IPS DF 6.9 (cell line): ENCODE measurements at places on chromosomes 5 and 9.

DNA sequence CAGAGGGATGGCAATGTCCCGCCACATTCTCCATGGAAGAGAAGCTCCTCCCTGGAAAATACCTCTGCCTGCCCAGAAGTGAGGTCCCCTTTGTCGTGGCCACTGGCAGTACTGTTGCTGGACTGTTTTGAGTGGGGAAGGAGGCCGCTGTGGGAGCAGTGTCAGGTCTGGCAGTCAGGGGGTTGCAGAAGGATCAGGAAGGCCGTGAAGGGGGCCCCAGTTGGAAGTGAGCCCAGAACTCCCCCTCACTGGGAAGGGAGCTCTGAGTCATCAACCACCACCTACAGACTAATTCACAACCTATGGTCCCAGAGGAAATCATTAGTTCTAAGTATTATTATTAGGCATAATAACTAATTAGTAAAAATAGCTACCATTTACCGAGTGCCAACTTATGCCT is 200.4 kb downstream of the TTLL11 start:
- no peak for DNase-seq

DNA sequence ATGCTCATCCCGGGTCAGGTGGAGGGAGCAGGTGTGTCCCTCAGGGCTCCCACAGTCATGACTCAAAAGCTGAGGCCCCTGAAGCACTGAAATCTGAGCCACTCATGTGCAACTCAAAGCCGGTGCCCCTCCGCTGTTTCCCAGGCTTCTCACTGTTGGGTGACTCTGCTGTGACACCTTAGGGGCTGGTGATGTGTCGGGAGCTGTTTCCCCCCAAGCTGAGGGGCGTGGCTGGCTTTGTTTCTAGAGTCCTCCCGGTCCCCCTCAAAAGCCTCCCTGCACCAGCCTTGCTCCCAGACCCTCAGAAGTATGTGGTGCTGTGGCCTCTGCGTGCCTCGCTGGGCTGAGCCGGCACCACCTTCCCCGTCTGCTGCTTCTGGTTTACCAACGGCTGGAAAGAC is 39.7 kb downstream of the PLPP7 start:
- DNase-seq, result no peak

DNA sequence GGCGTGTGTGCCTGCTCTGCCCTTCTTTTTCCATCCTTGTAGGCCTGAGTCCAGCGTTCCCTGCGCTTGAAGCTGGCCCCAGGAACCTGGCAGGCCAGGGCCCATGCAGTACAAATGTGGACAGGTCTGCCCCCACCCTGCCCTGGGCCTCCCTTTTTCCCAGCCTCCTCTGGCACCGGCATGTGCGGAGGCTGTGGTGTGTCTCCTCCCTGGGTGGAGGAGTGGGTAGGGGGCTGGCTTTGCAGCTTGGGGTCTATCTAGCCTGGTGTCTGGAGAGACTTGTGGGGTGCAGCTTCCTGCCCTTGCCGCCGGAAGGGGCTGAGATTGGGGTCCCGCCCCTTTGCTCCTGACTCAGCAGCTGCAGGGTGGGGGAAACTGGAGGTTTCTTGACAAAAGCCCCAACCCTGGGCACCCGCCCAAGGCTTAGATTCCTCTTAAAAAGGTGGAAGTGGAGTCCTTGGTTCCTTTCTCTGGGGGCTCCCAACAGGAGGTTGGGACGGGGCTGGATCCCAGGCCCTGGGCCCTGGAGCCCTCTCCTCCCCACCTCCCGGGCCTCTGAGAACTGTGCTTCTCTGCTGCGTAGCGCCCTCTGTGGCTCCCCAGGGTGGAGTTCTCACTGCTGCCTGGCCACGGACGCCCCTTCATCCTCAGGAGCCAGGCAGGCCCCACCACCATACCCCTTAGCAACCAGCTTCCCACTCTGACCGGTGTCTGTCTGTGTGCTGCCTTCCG is 18.0 kb downstream of the RXRA start:
- DNase-seq, result no peak

DNA sequence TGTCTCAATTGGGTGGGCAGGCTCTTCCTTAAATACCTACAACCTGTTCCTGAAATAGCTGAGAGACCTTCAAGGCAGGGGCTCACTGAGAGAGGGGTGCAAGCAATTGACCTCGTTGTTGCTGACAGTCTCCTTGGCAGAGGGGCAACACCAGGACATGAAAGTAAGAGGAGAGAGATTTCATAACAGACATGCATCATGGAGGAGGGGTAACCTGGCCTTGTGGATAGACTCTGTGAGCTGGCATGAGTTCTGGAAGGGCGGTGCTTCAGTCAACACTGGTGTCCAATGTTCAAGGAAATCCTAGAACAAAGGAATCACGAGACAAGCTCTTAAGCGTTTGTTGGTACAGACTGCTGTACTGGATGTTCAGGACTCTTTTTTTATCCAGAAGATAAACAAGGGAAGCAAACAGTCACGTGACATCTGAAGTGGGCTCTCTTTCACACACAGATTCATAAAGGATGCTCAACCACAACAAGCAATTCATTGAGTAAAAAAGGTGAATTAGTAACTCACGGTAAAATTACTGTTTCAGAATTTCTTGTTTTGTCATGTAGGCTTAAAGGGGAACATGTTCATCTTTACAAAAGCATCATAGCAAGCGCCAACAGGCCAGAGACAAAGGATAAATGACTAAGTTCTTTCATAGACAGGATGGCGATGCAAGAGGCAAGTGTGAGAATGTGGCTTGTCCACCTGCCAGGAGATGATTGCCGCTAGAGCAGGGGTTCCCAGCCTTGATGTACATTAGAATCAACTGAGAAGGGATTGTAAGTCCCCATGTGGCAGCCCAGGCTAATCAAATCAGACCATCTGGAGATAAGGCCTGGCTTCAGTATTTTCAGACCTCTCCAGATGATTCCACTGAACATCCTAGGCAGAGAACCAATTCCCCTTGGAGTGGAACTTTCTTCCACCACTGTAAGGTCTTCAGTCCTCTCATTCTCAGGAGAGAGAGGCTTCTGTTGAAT is 20.7 kb downstream of the ANKRA2 start:
- no peak for DNase-seq

GRCh38 chr9:87089929-87090328 is 142.6 kb upstream of the GAS1 start:
- DNase-seq, result no peak

DNA sequence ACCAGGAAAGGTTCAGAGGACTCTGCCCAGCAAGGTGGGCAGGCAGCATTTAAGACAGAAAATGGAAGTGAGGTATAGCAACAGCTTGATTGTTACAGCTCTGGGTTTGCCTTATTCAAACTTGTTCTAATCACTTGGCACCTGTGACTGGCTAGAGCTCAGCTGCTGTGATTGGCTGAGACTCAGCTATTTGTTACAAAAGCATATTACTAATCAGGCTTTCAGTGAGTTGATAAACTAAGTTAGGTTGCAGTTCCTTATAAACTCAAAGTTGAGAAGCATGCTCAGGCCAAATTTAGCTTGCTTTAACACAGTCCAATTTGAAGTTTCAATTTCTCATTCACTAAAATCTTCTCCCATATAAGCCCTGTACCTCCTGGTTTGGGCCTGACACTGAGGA is 56.3 kb downstream of the GDA start:
- DNase-seq, result no peak

- no peak for DNase-seq
Observed at GRCh38 chr9:2681981-2682380, 35.3 kb upstream of the KCNV2 start.

- no peak for DNase-seq
Observed at GRCh38 chr5:127565586-127566270, 48.3 kb downstream of the PRRC1 start.

DNA sequence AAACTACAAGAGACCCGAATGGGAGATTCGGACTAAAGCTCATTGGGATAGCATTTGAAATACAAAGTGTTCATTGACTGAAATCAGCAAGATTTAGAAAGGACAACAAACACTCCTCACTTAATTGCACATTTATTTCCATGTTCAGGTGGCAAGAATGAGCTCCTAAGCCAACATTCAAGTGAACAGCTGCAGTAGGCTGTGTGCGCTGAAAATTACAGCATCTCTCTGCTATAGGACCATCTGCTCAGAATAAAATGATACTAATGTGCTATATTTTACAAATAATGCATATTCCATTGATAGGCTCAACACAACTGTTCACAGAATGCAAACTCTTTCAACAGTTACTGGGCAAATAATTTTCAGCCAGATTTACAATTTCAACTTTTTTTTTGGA is 61.8 kb downstream of the ELAVL2 start:
- no peak for DNase-seq

DNA sequence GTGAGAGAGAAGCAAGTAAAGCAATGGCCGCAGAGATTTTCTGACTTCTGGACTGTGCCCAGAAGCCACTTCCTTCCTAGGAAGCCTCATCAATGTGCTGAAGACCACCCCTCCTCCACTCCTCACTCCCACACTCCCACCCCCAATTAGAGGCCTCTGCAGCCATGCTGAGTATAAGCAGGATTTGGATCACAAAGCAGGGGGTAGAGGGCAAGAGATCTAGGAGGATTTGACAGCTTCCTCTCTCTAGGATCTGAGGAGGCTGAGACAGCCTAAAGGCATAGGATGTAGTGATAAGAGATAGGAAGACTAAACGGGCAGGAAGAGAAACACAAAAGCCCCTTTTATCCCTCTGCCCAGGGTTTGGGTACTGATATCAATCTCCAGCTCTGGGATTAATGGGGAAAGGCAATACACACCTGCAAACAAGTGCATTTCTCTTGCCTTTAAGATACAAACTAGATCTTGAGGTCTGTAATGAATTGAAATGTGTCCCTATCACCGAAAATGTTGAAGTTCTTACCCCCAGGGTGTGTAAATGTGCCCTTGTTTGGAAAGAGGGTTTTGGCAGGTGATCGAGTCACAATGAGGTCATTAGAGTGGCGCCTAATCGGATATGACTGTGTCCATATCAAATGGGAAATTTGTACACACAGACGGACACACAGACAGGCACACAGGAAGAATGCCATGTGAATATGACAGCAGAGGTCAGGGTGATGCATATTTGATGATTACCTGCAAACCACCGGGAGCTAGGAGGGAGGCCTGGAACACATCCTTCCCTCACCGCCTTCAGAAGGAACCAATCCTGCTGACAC is 28.5 kb downstream of the KCNV2 start:
- DNase-seq, result no peak

DNA sequence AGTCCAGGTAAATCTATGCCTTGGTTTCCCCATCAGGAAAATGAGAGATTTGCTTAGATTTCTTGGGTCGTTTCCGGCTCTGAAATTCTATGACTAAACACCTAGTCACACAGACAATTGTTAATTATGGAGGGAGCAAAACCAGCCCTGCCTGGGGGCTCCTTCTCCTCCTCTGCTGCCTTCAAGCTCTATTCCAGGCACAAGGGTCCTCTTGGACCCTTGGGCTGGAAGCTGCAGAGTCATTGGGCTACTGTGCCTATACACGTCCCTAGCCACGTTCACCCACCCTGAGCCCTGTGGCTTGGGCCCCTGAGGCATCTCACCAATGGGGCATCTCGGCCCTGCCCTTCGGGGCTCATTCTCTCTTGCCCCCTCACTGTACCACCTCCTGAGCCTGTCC is 73.8 kb upstream of the TBC1D2 start:
- DNase-seq, result no peak

DNA sequence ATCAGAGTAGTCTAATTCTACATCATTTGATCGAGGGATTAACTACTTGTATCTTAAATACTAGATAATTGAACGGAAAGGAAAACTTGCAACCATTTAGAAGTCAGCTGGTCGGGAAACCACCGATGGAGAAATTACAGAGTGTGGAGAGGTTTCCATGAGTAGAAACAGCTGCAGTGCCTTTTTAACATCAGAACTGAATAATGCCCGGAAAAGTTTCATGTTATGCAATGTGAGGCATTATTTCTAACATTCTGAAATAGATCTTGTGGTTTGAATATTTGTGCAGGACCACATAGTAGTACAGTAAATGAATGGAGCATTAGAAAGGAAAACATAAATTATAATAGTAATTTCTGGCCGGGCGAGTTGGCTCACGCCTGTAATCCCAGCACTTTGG is 88.1 kb upstream of the RNF180 start:
- DNase-seq, result no peak

- DNase-seq, result no peak
Observed at GRCh38 chr9:89629081-89629976, 24.5 kb downstream of the GADD45G start.

DNA sequence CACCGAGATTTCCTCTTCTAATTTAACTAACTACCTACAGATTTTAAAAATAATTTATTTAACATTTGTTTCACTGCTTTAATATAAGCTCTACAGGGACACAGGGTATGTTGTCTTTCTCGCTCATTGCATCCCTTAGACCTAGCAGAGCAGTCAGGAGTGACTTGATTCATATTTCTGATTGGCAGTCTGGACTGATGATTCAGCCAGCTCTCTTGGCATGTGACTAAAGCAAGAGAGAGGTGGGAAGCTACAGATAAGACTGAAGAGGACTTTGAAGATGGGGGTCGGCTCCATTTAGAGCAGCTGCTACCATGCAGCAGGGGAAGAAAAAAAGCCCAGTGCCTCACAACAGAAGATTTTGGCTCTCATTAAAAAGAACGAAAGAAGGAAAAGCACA is 173.4 kb upstream of the STK32A start:
- no peak for DNase-seq

DNA sequence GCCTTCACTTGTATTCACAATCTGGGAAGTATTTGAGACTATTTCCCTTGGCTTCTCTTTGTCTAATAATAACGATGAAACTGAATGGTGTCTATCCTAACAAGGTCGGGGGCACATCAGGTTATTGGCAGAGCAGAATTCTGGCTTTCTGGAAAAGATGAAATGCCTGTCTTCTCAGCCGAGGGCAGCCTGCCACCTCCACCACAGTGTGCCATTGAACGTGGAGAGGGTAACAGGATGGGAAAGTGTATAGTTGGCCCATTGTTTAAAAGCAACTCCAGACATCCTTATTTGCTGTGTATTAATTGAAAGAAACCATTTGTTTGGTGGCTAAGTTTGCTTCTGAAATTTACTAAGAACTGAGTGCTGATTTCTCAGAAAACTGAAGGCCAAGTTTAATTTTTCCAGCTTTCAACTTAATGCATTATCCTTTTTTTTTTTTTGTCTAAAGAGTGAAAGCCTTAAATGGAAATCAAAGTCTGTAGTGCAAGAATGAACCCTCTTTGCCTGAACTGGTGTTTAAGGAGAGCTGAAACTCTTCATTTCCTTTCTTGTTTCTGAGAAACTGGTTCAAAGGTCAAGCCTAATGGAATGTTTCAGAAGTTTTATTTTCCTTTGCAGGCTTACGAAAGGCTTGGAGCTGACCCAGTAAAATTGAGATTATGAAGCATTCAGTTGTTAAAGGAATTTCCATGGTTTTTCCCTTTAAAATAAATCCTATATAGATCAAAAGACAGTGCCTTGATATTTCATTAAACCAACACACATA is 563.7 kb upstream of the DAP start:
- DNase-seq, result no peak

GRCh38 chr5:150245808-150246207 is 43.8 kb downstream of the CAMK2A start:
- DNase-seq, result no peak

DNA sequence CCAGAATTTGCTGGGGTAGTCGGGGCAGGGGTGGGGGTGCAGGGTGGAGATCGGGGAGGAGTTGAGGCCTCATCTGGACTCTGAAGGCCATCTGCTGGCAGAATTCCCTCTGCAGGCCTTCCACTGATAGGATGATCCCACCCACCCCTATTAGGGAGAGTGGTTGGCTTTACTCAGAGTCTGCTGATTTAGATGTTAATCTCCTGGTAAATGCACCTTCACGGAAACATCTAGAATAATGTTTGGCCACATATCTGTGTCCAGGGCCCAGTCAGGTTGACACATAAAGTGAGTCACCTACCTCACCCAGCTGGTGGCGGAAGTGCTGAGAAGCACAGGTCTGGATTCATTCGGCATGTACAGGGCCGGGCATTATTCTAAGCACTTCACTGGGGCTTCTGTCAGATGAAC is 50.0 kb downstream of the DAPK1 start:
- no peak for DNase-seq
